Activated CD4-positive, CD25-positive, alpha-beta regulatory T cell treated with anti-CD3 and anti-CD28 coated beads, Interleukin-2, amount 50 U/mL, for 72 hours (primary cell): ENCODE measurements at places on chromosomes 11 and 22.
A peak's percentile ranks its signal among the peaks of the same experiment; 100 is the strongest.

DNA sequence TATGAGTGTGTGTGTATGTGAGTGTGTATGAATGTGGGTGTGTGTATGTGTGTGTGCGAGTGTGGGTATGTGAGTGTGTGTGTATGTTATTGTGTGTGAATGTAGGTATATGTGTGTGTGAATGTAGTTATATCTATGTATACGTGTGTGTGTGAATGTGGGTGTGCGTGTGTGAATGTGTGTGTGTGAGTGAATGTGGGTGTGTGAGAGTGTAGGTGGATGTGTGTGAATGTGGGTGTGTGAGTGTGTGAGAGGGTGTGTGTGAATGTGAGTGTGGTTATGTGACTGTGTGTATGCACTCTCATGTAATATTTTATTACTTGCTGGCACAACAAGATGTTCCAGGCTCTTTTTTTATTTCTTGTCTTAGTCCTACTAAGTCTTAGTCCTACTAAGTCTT lies 513.4 kb upstream of the B3GAT1 start:
- DNase-seq: no peak

DNA sequence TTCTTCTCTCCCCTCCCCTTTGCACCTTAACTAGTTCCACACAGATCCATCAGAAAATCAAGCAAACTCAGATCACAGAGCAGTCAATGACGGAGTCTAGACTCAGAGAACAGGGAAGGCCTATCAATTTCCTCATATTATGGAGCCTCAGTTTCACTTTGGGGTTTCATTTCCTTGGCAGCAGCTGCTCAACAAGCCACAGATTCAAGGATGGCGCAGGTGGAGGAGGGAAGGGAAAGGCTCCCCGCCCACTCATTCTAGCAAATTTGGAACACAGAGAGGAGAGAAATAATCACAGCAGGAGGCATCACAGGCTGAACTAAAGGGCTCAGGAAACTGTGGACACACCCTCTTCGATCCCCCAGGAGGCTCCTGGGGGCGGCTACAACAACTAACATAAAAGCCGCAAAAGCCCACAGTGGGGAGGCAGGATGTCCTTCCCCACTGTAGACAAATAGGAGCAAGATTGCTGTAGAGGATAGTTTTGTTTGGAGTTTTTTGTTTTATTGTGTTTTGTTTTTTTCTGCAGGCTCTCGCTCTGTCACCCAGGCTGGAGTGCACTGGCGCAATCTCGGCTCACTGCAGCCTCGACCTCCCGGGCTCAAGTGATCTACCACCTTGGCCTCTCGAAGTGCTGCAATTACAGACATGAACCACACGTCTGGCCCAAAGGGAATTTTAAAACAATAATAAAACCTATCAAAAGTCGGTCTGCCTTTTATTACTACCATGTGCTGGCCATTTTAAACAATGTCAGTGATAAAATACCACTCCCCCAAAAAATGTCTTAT lies 3.4 kb downstream of the PLAAT3 start:
- DNase-seq: no peak

DNA sequence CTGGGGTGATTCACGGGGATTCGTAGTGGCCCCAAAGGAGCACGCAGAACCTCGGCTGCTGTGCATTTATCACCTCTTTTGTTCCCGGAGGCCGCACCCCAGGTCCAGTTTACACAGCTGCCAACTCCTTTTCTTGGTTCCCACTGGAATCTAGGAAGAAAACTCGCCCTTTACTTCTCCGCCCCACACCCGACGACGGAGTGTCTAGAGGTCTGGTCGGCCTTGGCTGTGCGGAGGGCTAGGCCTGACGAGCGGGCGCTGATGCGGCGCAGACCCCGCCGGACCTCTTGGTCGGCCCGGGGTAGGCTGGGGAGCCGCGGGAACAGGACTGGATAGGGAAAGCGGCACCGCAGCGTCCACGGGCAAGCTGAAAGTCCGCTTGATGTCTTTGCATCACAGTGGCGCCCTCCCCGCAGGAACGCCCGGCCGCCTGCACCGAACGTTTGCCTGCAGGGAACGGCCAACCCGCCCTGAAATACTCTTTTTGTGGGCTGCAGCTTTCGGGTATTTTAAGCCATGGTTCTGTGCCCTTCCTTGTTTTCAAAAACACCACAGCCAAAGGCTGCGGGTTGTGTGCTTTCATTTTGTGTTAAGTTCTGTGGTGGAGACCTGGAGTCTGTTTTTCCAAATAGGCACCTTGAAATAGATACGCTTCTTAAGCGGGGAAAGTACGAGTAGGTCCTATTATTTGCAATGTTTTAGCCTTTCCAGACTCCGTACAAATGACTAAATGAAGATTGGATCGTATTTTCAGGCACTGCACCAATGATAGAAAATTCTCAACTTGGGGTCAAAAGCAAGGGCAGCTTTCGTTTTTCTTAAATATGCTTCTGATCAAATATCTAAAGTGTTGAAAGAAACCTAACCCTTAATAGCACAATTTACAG lies 829 bp upstream of the ZBED5 start:
- peak; percentile 59 for DNase-seq

DNA sequence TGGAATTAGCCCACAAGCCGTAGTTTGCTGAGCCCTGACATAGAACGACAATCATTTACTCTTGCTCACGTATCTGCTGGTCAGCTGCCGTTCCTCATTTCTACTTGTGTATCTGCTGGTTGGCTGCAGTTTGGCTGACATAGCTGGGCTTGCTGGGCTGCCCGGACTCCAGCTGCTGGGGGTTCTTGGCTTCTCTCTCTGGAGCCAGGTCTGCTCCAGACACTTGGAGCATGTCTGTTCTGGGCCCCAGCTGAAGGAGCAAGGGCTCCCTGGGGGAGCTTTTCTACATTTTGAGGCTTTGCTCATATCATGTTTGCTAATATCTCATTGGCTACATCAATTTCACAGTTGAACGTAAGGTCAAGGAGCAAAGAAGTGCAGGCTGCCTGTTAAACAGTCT lies 47.3 kb downstream of the PRDM11 start:
- DNase-seq: no peak

- DNase-seq: no peak
Measured at GRCh38 chr11:68321293-68322051, 9.1 kb downstream of the LRP5 start.

- DNase-seq: no peak
Measured at GRCh38 chr11:78469896-78470295, 52.3 kb upstream of the GAB2 start.

- no peak for DNase-seq
Measured at GRCh38 chr11:32030875-32031503, 59.9 kb upstream of the RCN1 start.

DNA sequence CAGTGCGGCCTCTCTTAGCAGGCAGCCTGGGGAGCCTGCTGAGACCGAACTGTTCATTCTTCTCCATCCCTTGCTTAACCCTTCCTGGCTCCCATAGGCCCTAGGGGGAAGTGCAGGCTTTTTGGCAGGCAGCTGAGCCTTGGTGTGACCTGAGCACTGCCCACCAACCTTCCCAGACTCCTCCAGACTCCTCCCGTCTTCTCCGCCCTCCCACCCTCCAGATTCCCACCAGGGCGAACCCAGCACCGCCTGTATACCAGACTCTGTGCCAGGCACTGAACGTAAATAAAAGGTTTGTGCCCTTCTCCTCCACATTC lies 7.9 kb downstream of the RELT start:
- DNase-seq: no peak

- DNase-seq: no peak
Measured at GRCh38 chr22:35170716-35171697, 86.3 kb upstream of the HMGXB4 start.

DNA sequence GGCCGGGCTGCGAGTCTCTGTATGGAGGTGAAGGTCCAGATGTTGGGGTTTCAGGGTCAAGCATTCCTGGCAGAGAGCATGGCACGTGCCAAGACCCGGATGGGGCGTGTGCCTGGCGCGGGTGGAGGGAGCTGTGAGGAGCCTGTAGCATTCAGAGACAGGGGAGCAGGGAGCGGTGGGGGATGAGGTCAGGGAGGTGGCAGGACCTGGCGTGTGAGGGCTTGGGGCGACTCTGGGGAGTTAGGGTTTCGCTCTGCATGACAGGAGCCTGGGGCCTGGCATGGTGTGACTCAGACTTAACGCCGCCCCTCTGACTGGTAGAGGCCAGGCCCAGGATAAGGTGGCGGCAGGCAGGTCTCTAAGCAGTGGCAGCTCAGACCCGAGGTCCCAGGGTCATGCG lies 103.0 kb downstream of the KCNQ1 start:
- DNase-seq: no peak

DNA sequence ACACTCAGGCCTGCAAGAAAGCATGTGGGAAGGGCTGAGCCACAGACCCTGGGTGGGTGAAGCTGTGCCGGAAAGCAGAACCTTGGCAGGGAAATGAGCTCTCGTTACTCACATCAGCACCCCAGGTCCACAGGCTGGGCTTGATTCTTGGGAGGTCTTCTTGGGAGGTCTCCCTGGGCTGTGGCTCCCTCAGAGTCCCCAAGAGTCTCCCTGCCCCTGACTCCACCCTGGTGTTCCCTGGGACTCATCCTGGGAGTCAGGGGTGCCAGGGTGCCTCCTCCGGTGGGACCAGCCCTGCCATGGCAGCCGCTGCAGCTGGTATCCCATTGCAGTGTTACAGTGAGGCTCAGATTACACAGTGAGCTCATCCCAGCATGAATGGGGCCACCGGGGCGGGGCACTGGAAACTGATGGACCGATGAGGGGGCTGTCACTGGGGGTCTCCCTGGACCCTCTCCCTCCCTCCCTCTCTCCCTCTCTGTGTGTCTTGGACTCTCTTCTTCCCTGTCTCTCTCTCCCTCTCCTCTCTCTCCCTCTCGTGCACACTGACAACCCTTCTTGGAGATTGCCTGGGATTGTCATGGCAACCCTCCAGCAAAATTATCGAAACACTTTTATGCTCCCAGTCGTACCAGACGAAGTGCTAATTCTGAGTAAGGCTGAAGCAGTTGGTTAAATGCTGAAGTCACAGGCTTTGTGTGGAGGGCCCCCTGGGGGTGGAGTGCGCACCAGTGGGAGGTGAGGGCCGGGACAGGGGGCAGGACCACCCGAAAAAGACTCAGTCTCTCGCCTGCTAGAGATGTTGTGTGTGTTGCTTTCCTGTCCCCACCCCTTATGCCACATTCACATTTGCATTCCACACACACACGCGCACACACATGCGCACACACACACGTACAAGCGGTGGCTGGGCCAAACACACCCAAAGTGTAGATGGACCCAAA lies 8.6 kb upstream of the C11orf96 start:
- no peak for DNase-seq

DNA sequence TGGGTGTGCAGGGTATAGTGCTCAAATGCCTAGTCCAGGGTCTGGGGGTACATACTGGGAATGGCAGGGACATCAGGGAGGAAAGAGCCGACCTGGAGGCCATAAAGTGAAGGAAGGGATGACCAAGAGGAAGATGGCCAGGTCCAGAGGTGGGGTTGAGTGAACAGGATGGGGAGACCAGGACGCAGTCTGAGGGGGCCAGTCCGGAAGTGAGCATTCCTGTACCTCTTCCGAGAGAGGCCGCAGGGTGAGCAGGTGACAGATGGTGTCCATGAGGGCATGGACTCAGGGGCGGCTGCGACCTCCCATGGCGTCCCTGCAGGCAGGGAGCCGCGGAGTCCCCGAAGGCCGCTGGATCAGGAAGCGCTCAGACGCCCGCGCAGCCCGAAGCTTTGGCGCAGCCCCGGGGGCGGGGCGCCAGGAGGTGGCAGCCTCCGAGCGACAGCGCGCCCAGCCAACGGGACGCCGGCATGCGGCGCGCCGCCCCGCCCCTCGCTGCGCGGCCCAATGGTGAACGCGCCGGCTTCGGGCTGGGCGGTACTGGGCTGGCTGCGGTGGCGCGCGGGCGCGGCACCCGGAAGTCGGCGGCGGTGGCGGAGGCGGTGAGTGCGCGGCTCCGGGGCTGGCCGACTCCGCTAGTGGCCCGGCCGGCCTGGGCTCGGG lies at the start of gene TANGO2:
TSS of gene TANGO2 (plus strand) at position 578 of the 663 bp plus-strand sequence. CDS start 15,689 bp downstream, outside the sequence.
- peak; percentile 98 for DNase-seq

- no peak for DNase-seq
Measured at GRCh38 chr11:64644647-64645275, 53.7 kb downstream of the SLC22A12 start.

GRCh38 chr11:40129266-40129665 lies 1330.2 kb downstream of the LRRC4C start:
- DNase-seq: no peak

DNA sequence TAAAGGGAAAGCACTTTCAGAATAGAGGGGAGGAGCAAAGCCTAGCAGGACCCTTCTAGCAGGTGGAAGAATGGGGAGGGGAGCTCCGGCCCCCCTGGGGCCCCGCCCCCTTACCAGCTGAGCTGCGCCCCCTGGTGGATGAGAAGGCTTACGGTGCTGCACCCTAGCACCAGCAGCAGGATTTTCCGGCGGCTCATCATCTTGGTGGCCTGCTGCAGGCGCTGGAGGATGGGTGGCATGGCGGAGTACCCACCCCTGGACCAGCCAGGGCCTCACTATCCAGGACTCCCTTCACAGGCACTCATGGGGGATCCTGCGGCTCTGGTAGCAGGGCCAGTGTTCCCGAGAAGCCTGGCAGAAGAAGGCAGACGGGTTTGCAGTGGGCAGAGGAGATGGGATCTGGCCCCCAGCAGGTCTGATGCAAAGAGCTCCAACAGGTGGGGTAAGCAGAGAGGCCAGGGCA lies 3.8 kb downstream of the GAL3ST3 start:
- DNase-seq: peak; percentile 88

GRCh38 chr22:30441088-30441487 lies 15.5 kb downstream of the MTFP1 start:
- no peak for DNase-seq

- peak; percentile 45 for DNase-seq
Measured at GRCh38 chr22:42856179-42856864, 751 bp downstream of the ARFGAP3 start.

DNA sequence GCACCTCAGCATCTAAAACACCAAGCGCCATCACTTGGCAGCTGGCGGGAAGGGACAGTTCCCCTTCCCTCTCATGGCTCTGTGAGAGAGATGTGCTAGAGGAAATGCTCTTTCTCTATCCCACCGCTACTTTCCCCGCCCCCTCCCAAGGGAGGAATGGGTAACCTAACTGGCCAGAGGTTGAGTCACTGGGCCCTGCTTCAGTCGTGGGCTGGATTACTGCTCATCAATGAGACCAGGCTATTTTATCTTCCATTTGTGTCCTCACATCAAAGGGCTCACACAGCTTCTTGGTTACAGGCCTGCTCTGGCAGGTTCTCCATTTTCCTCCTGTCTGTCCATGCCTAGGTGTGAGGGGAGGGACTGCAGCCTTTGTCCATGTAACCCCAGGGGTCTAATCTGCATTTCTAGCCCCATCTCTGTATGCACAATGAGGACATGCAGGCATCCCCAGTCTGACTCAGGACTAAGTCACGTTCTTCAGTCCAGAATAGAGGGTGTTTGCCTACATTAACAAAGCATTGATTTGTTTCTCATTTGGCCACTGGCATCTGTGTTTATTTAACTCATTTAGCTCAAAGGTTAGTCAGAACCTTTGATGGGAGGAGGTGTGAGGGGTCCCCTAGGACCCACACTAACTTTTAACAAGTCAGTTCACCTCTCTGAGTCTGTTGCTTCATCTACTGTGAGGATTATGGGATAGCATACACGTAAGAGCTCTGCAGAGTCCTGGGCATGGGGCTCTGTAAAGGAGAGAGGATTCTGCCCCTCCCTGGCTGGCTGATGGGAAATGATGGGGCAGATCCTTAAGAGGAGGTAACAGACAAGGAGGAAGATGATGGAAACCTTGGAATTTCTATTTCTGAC lies 99.1 kb downstream of the XRRA1 start:
- no peak for DNase-seq

GRCh38 chr11:22130462-22131053 lies 62.3 kb upstream of the ANO5 start:
- no peak for DNase-seq

GRCh38 chr11:65651589-65652510 lies 10.9 kb downstream of the RELA start:
- DNase-seq: no peak
